Stimulated activated CD4-positive, alpha-beta T cell treated with anti-CD3 and anti-CD28 coated beads, Interleukin-2, amount 100 ng/mL, for 48 hours (primary cell): ENCODE measurements at places on chromosomes 6 and 20.

DNA sequence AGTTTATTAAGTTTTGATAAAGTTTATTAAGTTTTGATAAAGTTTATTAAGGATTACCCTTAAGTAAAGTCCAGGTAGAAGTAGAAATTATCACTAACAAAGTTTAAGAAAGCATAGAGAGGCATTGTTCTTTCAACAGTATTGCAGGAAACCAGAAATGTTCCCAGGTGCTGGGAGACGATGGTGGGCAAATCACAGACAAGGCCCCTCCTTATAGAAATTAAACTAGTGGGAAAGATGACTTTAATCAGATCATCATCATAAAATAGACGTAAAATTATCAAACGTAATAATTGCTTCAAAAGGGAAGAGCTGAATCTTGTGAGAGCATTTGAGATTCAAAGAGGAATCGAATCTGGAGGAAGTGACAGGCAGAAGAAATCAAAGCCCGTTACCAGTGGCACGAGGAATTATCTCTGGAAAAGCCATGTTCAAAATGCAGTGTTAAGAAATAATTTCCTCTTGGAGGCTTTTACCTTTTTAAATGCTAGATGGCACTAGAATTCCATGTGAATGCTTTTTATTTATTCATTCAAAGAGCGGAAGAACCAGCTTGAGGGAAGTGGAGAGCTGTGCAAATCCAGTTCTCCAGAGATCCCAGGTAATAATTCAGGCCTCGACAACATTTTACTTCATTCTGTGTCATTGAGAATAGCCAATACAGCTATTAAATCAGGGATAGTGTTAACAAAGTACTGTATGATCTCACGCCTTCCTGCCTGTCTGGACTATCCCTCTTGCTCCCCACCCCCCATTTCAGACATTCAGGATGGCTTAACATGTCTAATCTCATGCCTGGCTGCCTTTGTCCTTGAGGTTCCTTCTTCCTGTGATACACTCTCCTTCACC is 1.0 kb upstream of the APMAP start:
- no peak for DNase-seq

DNA sequence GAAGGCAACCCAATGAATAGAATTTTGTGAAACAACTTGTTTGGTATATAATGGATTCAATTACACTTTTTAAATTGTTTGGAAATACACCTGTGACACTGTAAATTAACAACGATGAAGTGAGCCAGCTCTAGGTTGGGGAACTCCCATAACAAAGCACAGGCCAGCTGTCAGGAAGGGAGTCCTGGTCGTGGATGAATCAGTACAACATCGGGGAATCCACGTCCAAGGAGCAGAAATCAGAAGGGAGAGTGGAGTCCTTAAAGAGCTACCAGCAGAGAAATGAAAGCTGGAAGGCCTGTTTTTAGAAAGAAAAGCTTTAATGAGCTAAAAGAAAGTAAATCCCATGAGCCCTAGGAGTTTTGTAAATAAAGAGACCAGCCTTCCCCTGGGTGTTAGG is 223.1 kb upstream of the SLC35B3 start:
- DNase-seq: no peak

DNA sequence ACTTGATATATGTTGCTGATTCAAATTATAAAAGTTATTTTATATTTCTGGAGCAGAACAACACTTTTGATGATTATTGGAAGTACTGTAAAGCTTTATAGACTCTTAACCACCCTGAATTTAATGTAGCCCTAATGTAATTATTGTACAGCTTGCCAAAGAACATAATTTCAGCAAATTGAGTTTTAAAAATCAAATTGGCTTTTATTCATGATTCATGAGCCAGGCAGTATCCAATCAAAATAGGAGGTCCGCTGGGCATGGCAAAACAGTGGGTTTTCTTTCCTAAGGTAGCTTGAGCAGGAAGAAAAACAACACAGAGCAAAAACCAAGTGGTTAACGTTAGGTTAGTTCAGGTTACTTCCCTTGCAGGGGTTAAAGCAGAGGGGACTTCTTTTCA is 64.8 kb upstream of the MAP7 start:
- DNase-seq: no peak

GRCh38 chr6:110874880-110875547 is 429 bp downstream of the AMD1 start:
- DNase-seq: peak; percentile 26

GRCh38 chr6:28606424-28607391 is 81.0 kb downstream of the GPX5 start:
- peak; percentile 49 for DNase-seq

GRCh38 chr20:50762435-50763220 is 31.2 kb downstream of the PARD6B start:
- no peak for DNase-seq

GRCh38 chr6:152167641-152168603 is 360.4 kb downstream of the ESR1 start:
- DNase-seq: no peak

DNA sequence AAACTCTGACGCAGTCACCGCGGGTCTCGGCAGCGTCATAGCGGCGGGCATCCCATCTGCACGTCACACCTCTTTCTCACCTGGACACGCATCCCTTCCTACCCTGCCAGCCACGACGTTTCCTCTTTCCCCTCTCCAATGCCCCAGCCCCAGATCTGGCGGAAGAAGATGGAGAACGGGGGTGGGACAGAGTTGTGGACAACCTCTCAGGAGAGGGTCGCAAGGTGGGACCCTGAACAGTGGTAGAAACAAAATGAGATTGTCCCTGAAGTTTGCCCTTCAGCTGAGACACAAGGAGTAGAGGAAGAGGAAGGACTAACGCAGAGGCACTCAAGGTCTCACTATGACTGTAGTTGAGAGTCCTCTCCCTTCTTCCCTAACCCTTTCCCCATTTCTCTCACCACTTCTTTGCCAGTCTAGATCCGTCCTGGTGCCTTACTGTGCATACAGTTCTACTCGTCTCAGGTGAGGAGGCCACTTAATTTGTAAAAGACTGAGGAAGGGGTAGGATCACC is 562 bp downstream of the TRIM39 start:
- DNase-seq: no peak

- peak; percentile 41 for DNase-seq
Measured at GRCh38 chr6:4185419-4185818, 50.0 kb upstream of the ECI2 start.

- DNase-seq: no peak
Measured at GRCh38 chr6:142279350-142280180, 22.2 kb upstream of the ADGRG6 start.

DNA sequence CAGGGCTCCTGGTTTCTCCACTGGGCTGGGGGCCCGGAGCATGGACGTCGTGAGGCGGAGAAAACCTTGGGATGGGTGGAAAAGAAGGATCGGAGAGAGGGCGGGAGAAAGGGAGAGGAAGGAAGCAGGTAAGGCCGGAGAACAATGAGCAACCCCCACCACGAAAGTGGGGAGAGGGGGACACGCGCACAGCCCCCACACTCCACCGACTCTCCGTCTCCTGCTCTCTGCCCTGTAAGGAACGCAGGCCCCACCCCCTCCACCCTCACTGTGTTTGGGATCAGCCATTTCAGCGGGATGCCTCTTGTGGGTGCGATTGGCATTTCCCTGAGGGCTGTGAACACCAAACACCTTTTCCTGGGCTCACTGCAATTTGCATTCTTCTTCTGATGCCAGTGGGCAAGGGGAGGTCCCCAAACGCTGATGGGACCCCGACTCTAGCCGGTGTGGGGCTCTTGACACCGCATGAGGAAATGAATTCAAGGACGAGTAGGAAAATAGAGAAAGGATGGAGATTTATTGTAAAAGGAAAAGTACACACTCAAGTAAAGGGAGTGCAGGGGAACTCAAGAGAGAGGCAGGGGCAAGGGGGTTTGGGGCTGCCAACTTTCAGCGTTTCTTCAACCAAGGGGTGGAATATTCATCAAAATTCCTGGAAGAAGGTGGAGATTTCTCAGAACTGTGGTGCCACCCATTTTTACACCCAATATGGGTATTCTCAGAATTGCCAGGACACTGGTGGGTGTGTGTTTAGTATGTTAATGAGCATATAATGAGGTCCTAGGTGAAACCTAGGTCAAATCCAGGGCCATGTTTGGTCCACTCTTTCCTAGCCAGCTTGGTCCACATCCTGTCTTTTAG is 13.1 kb upstream of the RAET1L start:
- no peak for DNase-seq

GRCh38 chr6:145898376-145898775 is 65.8 kb downstream of the SHPRH start:
- no peak for DNase-seq

DNA sequence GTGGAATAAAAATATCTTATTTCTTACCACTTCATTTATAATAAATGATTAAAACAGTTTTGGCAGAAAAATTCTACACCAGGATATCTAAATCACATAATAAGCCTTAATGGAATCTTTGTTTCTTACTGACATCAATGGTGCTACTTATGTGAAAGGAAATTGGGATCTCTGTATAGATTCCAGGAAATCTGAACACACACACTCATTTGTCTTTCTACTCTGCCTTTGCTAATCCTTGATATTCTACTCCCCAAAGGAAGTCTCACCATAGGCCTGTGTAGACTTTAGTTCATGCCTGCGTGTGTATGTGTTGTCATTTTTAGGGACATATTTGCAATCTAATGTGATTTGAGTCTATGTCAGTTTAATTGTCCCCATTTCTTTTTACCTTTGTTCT is 7.9 kb downstream of the ADGRB3 start:
- no peak for DNase-seq

GRCh38 chr6:15312500-15312899 is 66.6 kb downstream of the JARID2 start:
- no peak for DNase-seq

DNA sequence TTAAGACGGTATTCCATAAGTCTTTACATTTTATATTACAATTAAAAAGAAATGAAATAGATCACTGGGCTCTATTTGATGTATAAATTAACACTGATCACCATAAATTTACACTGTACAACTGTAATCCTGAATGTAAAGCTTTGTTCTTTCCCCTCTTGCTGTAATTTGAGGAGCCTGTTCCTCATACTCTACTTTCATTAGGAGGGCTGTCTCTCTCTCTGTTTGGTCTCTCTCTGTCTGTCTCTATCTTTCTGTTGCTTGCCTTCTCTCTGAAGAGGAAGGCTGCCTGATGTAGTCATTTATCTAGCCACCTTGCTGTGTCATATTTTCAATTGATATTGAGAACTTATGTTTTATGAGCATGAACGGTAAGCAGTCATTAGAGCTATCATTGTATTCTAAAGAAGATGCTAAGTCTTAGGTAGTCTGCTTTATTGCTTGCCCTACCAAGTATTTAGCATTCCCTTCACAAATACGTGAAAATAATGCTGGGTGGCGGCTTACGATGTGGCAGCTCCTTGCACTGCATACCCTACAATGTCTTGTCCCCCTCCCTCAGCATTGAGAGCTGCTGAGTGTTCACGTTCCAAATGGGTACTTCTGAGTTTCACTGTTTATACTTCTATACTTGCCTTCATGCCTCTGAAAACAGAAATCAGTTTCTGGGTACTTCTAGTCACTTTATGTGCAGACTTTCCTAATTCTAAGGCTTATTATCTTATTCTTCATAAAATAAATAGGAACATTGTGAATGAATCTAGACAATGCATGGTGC is 205.5 kb downstream of the NKAIN2 start:
- DNase-seq: no peak

DNA sequence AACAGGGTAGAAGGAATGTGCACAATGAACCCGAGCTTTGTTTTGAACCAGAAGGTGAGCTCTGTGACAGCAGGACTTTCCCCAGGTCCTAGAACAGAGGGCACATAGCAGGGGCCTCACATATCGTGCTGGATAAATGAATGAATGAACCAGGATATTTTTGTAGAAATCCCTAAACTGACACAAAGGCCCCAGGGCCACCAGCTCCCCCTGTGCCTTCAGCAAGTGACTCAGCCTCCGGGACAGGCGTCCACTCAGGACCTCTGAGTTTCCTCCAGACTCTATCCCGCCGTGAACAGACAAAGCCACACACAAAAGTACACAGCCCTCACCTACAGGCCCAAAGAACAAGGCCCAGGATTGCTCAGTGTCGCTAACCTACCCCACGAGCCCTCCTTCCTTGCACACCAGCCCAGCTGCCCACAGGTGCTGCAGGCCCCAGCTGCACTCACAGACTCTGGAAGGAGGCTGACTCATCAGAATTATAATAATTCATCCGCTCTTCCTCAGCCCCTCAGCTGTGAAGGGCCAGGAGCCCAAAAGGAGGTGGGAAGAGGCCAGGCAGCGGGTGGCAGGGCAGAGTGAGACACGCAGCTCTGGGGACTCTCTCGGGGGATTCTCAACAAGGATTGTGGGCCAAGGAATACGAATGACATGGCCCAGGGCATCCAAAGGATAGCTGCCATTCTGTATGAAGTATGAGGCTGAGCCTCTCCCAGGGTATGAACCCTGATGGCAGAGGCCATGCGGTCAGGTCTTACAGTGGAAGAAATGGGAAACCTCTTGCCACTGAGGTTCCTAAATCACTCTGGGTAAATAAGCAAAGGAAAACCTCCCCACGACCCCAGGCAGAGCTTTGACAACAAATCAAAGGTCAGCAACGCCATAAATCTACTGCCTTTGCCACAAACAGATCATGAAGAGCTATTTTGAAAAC is 40.9 kb downstream of the SUMO4 start:
- no peak for DNase-seq

GRCh38 chr20:5967469-5967868 is 17.0 kb downstream of the MCM8 start:
- DNase-seq: no peak
